NCI-H1436 treated with DMSO at 0.1 percent for 48 hours (cell line): ENCODE measurements at places on chromosomes 12 and 14.

GRCh38 chr12:57899010-57899662 lies 42.2 kb upstream of the ATP23 start:
- DNase-seq, result no peak

DNA sequence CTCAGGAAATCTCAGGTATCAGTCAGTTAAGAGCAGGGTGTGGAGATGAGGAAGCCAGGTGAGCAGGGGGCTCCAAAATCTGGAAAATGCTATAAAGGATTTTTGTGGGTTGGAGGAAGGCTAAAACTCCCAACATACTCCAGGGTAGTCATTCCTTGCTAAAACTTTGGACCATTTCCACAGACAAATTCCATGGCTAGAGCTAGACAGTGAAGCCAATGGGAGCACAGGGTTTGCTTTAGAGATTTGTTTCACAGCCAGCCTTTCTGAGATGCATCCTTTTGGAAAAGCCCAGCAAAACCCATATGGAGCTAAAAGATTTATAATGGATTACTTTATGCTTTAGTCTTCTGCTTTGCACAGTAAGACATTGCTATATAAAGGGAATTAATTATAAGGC lies 146.5 kb downstream of the SAMD4A start:
- no peak for DNase-seq

DNA sequence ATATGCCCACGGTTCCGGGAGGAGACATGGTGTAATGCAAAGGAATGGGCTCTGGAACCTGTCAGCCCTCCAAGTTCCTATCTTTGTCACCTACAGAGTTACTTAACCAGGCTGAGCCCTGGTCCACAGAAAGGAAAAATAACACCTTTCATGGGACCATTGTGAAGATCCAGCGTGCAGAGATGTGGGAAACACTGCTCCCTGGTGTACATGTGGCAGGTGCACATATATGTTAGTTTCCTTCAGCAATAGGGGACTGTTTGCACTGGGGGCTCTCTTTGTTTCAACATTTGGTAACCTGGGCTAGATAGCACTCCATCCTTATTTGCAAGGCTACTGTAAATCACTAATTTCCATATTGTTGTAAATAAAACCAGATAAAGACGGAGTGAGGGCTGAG lies 72.3 kb downstream of the ANO2 start:
- DNase-seq, result no peak

DNA sequence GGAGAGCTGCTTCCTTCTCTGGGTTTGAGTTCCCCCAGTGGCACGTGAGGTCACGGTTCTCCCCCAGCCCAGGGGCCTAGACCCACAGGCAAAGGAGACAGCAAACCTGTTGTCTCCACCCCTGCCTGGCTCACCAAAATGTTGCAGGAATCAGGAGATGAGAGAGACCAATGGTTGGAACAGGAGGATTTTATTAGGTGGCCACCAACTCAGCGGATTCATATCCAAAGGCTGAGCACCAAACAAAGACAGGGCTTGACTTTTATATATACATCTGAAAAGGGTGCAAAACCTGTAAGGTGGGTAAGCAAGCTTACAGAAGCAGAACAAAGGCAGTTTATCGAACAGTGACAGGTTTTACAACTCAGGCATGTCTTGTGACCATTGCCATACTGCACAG lies 9.2 kb upstream of the ADAM21 start:
- no peak for DNase-seq

DNA sequence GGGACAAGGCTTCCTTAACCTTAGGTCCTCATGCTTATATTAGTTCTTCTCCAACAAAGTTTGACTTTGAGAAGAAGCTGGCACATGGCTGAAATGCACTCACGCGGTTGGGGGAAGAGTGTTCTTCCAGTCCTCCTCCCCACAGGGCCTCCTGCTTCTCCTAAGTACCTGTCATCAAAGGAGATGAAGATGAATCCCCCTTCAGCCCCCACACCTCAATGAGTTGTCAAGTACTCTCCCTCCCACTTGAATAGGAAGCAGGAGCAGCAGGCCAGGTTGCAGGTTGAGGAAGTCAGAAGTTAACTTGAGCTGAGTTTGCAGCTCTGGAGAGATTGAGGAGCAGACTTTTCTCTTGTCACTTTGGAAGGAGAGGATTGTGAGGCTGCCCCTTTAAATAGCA lies 2.9 kb upstream of the PDE1B start:
- DNase-seq, result no peak

DNA sequence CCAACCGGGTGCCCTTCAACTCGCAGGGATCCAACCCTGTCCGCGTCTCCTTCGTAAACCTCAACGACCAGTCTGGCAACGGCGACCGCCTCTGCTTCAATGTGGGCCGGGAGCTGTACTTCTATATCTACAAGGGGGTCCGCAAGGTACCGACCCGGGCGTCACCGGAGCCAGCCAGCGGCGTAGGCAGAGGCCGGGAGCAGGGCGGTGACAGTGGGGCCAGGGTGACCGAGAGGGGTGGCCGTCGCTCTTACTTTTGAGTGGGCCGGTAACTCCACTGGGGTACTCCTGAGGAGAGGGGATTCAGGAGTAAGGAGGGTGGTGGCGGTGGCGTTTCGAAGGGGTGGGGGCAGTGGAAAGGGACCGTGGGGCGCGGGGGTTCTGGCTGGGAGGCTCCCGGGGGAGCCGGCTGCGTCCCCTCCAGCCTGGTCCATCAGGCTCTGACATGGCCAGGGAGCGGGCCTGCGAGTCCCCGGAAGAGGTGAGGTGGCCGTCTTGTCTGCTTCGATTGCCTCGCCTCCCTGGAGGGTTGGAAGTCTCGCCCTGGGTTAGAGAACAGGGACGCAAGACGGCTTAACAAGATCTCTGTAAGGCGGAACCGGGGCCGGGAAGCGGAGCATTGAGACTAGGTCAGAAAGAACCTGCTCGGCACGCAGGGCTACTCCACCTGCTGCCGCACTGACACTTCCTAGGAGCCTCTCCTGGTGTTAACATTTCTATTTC lies 491 bp downstream of the WDR20 start:
- DNase-seq, result no peak

- DNase-seq, result no peak
Measured at GRCh38 chr12:93778306-93778705, 101.1 kb downstream of the CRADD start.

- no peak for DNase-seq
Measured at GRCh38 chr14:104595116-104595675, 9.4 kb downstream of the TMEM179 start.

DNA sequence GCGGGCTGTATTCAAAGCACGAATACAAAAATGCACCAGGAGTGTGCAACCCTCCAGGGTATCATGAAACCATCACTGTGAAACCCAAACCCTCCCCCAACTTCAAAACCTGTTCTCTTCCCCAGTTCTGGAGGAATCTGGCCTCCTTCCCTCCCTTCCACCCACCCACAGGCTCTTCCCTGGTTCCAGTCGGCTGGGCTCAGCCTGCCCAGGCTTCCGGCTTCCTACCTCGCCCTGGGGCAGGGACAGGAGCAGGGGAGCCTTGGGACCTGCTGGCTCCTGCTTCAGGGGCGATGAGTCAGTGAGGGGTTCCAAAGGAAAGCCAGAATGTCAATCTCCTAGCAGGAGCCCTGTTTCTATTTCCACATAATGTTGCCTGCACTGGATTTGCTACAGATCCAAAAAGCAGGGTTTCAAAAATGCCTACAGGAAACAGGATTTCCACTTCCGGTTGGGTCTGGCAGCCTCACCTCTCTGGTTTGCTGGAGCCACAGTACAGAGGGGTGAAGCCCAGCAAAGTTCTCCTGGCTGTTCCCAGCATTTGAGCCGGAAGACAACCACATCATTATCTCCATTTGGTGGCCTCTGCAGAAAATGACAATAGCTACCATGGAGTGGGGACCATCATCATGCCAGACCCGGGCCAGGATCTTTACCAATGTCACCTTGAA lies 278.3 kb downstream of the DPF3 start:
- no peak for DNase-seq

- no peak for DNase-seq
Measured at GRCh38 chr14:103762036-103762435, 46.4 kb downstream of the ZFYVE21 start.

GRCh38 chr12:30953951-30954751 lies 27.6 kb downstream of the TSPAN11 start:
- DNase-seq, result no peak

GRCh38 chr12:93536111-93536765 lies 36.2 kb upstream of the SOCS2 start:
- DNase-seq, result no peak

DNA sequence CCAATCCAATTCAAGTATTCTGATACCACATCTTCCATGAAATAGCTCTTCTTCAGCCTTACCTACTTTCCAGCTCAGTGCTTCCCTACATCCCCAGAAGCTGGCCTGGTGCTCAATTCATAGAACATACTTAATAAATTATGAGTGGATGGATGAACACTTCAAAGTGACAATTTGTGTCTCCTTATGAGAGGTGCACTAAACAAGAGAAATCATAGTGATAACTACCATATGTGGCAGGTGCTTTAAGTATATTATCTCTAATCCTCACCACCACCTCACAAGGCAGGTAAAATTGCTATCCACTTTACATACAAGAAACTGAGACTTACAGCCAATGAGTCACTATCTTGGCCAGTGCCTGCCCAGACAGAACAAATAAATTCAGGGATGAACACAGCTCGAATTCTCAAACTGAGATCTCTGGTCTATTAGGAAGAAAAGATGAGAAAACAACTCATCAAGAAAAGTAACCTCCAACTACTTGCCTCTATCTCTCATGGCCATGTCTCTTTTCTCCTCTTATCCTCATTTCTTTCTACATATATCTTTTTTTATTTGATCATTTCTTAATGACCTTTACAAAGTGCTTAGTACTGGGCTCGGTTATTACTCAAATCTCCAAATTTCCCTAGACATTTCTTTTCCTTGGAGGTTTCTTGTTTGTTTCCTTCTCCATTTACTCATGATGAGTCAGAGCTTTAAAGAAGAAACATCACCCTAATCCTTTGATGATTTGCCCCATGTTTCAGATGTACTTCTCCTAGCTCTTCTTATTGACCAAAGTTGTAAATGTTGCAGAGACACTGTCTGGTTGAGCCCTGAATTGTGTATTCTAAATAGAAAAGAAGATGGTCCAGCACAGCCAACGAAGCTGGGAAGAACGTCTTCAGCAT lies 161.5 kb downstream of the RPS29 start:
- DNase-seq, result no peak

DNA sequence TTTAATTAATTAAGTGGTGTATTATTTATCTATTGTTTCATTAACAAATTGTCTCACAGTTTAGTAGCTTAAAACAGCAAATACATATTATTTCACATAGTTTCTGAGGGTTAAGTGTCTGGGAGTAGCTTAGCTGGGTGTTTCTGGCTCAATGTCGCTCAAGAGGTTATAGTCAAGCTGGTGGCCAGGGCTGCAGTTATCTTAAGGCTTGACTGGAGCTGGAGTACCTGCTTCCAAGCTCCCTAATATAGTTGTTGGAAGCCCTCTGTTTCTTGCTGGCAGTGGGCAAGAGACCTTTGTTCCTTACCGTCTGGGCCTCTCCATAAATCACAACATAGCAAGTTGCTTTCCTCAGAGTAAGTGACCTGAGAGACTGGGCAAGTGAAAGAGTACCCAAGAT lies 66.6 kb downstream of the RAD51B start:
- no peak for DNase-seq

- no peak for DNase-seq
Measured at GRCh38 chr12:110697236-110697635, 8.3 kb upstream of the HVCN1 start.

GRCh38 chr14:29668201-29668600 lies 259.4 kb downstream of the PRKD1 start:
- DNase-seq, result peak; percentile 58

DNA sequence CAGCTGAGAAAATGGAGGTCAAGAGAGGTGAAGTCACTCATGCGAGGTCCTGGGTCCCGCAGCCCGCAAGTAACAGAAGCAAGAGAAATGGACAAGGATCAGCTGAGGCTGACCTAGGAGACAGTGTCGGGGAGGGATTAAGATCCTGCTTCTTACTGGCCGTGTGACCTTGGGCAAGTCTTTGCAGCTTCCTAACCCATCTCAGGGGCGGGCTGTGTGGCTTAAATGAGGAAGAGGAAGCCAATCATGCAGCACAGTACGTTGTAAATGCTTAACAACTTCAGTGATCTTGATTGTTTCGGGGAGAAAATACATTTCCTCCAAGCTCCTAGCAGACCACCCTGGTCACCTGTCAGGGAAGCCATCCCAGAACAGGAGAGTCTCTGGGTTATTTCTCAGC lies 7.1 kb upstream of the PGF start:
- DNase-seq, result no peak

GRCh38 chr14:34361504-34362011 lies 100.5 kb downstream of the SPTSSA start:
- DNase-seq, result no peak

DNA sequence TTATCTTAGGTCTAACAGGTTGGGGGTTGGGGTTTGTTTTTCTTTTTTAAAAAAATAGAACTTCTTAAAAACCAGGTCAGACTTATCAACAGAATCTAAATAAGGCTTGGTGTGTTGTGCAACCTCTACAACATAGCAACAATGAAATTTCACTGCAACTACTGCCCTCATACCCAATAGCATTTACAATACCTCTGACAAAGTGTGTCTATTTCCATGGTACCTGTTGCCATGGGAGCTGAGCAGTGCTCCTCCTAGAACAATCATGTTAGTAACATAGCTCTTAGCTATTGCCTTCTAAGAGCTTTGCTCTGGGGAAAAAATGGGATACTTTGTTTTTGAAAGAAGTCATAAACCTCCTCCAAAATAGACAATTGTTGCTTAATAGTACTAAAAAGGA lies 103.3 kb upstream of the CCDC175 start:
- peak; percentile 75 for DNase-seq

DNA sequence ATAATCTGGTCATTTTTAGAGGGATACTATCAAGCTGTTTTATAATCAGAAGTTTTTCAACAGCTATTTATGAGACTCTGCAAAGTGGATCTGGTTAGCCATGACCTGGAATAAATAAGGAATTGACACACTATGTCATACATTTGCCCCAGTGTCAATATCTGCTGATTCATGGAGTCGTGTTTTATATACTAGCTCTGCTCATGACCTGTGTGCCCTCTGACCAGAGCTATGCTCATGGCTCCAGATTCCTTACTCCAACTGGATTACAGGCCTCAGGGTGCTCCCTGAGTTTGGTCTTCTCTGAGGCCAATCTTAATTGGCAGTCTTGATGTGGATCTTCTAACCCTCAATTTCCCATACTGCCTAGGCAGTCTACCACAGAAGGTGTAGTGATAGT lies 141.1 kb downstream of the FOXA1 start:
- DNase-seq, result no peak

DNA sequence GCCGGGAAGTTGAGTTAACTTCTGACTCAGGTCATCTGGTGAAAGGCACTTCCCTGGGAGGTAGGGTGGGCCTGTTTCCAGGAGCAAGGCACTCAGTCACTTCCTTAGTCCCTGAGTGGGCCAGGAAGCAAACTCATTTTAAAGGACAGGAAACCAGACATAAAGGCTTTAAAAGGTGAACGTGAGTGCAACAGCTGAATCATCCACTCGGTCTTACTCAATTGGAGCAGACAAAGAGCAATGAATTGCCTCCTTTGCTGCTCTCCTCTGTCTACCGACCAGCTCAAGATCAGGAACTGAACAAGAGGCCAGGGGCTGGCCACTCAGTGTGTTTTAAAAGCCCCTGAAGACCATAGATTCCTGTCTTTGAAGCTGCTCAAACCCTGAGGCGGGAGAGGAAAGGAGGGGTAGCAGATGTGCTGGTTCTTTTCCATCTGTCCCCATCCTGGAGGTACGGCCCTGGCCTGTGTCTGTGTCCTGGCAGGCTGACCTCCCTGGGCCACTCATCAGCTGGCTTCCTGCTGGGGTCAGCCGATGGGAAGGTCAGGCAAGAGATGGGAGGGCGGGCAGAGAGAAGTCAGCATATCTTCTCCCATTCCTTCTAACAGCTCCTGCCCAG lies 148.9 kb downstream of the PPM1H start:
- no peak for DNase-seq

GRCh38 chr12:12018454-12018853 lies 52.3 kb upstream of the BCL2L14 start:
- no peak for DNase-seq

- DNase-seq, result no peak
Measured at GRCh38 chr12:113880988-113881962, 84.8 kb downstream of the RBM19 start.
